ENCODE measurements at places on chromosomes 5 and 9. TPM values are rescaled to one million over a fixed set of nuclear protein-coding genes. Genes with fewer than 3 reads are reported as not detected.
A peak's percentile ranks its signal among the peaks of the same experiment; 100 is the strongest.

- no peak for DNase-seq
- no peaks in the 10 kb centered on the region for H3K36me3 ChIP-seq
- no peaks in the 10 kb centered on the region for H3K27me3 ChIP-seq
- no peak overlapping the region for H3K4me3 ChIP-seq
Measured at GRCh38 chr5:133797167-133797566, 171.3 kb downstream of the C5orf15 start.

- DNase-seq = no peak
- H3K36me3 ChIP-seq = no peaks in the 10 kb centered on the region
- no peaks in the 10 kb centered on the region for H3K4me1 ChIP-seq
- no peak overlapping the region for H3K27ac ChIP-seq
Measured at GRCh38 chr5:73519531-73520283, 21.5 kb downstream of the BTF3 start.

DNA sequence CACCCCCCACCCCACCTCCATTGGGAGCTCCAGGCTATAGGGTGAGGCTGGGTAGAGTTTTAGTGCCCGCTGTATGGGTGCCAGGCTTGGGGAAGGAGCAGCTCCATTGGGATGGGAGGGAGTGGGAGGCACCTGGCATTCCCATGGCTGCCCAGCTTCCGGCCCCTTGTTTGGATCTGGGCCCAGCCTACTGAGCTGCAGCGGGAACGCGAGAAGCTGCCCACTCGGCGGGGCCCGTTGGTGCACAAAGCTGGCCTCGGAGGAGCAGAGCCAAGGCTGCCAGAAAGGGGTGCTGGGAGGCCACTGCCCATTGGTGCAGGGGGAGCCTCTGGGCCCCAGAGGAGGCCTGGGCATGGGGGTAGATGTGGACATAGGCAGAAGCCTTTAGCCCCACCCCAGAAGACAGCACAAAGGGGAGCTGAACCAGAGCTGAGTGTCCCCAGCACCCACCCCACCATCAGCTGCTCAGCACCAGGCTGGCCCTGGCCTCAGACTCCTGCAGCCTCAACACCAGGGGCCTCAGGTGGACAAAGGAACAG lies 4.4 kb downstream of the LCN9 start:
- DNase-seq = peak; percentile 22
- H3K27ac ChIP-seq = no peak overlapping the region
- no peaks in the 10 kb centered on the region for H3K27me3 ChIP-seq
- no peaks in the 10 kb centered on the region for H3K4me1 ChIP-seq
- H3K4me3 ChIP-seq = no peak overlapping the region
- no peaks in the 10 kb centered on the region for H3K36me3 ChIP-seq

CCDC107 gene
- total RNA-seq = 17.6 TPM

WNT8A gene
- total RNA-seq = not detected

DNA sequence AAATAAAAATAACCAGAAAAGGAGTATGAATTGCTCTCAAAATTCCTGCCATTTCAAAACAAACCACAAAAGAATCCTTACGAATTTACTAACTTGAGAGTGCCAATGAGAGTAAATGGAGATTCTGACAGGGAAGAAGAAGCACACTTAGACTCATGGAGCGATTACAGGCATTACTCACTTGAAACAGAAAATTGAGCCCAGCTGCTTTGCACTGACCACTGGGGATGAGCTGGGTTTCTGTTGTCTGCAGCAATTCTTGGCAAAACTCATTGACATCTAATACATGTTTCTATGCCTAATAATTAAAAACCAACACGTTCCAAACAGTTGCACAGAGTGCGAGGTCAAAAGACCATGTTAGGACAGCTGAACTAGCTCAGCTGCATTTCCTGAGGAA lies 731.6 kb downstream of the DNAH5 start:
- H3K4me1 ChIP-seq = no peaks in the 10 kb centered on the region
- no peak overlapping the region for H3K4me3 ChIP-seq
- no peaks in the 10 kb centered on the region for H3K36me3 ChIP-seq
- DNase-seq = no peak

CFAP157 gene
- total RNA-seq = not detected

All from right lobe of liver (tissue), 6 donors.